ENCODE measurements at places on chromosomes 7 and 10.

DNA sequence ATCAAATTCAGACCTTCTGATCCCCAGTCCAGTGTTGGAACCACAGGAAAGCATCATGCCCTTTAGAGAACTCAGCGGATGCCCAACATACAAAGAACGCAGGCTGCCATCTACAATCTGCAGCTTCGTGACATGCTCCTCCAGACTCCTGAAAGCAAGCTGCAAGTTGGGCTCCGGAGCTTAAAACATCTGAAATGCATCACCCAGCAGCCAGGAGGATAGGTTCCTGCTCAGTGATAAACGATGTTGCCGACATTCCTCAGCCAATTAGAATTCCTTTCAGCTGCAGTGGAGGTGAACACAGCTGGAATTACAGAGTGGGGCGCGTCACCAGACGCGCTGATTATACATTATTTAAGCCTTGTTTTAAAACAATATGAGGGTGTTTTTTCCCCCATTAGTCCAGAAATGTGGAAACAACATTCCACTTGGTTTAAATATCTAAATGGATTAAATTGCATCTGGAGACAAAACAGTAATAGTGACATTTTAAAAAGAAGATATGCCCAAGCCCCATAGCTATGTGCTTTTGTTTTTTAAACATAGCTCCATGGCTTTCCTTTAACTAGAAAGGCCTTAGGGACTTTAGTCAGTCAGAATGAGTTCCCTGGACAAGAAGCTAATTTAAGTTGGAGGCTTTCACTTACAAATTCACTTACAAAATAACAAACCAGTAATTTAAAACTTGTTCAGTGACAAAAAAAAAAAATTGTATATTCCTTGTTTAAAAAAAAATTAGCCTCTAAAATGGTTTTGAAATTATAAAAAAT is 6.3 kb downstream of the SMURF1 start:
- no peak for DNase-seq

- no peak for DNase-seq
Measured at GRCh38 chr7:137909042-137909441, 62.3 kb upstream of the DGKI start.

DNA sequence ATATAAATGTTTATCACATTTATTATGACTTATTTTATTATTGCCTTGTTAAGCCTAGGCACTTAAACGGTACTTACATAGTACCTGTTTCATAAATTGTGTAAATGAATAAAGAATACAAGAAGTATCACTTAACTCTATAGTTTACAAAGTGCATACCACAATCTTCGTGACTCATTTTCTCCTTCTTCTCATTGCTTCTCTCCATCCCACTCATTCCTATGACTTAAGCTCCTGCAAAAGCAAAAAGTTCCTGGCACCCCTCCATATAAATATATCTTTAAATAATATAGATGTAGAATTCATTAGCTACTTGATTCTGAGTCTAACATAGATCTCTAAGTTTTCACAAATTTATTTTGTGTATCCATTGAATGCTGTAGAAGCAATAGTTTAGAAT is 1382.0 kb upstream of the CELF2 start:
- no peak for DNase-seq

- no peak for DNase-seq
Measured at GRCh38 chr7:105675934-105676371, 94.7 kb upstream of the EFCAB10 start.

GRCh38 chr7:38382684-38383083 is 109.2 kb upstream of the TARP start:
- no peak for DNase-seq

GRCh38 chr7:18508443-18509427 is 13.2 kb downstream of the HDAC9 start:
- no peak for DNase-seq

- DNase-seq, result peak; percentile 86
Measured at GRCh38 chr10:3783682-3784432, 1.2 kb downstream of the KLF6 start.

- no peak for DNase-seq
Measured at GRCh38 chr10:127088908-127089307, 107.5 kb downstream of the INSYN2A start.

Measured in NCI-H748 treated with DMSO at 0.1 percent for 48 hours (cell line).